Activated naive CD4-positive, alpha-beta T cell treated with Interleukin-2 at 50 U/mL for 16 hours (primary cell): ENCODE measurements at places on chromosomes 5 and 9.

DNA sequence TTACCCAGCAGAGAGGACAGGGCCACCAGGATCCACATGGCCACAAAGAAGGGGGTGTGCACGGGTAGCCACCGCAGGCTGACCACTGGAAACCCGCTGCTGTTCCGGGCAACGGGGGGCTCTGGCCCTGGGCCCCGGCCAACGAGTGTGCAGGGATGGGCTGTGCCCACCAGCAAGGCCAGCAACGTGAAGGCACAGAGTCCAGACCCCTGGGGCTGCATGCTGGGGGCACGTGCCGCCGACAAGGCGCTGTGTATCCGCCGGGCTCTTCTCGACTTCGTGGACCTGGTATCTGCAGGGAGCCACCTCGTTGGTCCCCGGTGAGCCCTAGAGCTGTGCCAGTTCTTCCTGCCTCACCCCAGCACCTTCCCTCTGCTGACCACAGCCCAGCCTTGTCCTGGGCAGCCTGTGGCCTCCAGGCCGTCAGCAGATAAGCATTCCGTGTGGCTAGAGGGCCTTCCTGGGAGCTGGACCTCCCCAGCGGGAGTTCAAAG, 42.2 kb upstream of the CEP72 start:
- DNase-seq = no peak

GRCh38 chr9:118967901-118968300, 401.3 kb downstream of the BRINP1 start:
- no peak for DNase-seq

GRCh38 chr5:14298126-14298847, 155.1 kb downstream of the TRIO start:
- DNase-seq = no peak

GRCh38 chr5:156685481-156685880, 164.6 kb upstream of the PPP1R2B start:
- no peak for DNase-seq

- DNase-seq = no peak
Measured at GRCh38 chr5:2750026-2750757, 1.3 kb downstream of the IRX2 start.

DNA sequence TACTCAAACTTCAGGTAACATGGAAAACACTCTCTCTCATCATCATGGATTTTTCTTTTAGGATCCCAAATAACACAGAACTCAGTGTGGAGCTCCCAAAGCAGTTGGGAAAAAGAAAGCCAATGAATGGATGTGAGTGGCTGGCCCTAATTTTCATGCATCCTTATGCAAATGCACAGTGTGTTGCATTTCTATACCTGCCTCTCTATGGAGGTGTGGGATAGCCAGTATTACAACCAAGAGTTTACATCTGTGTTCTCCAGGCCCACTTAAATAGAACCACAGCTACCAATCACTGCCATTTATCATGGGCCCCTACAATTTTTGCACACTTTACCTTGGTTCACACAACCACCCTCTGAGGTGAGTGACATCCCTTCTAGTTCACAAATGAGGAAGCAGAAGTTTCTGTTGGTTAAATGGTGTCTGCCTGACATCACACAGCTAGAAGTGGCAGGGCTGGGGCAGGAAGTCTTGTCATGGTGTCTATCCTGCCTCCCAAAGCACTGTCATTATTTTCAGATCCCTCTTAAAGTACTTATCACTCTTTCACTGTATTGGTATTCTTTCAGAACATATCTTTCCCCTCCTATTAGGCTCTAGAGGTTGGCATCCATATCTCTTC, 17.3 kb downstream of the MAMDC2 start:
- DNase-seq = no peak

DNA sequence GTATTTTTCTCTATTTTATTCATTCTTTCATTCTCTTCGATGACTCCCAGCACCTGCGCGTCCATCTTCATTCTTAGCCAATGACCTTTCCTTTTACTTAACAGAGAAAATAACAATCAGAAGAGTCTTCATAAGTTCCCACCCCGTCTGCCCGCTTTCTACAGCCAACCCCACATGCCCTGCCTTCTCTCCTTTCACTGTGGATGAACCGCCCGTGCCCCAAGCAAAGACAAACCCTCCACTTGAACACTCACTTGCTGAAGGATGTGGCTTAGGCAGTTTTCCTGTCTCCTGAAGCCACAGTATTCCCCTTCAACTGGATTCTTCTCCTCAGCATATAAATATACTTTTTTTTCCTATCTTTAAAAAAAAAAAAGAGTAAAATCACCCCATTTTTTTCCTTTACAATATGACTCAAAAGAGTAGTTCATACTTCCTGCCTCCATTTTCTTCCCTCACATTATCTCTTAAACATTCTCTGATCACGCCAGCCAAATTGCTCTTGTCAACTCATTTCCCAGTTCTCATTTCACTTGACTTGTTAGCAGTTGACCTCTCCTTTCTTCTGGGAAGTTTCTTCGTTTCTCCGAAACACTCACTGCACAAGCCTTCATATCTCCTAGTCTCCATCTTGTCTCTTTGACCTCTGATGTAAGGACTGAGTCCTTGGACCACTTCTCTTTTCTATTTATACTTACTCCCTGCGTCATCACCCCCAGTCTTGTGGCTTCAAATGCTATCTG, 11.1 kb downstream of the NIPSNAP3B start:
- DNase-seq = no peak

DNA sequence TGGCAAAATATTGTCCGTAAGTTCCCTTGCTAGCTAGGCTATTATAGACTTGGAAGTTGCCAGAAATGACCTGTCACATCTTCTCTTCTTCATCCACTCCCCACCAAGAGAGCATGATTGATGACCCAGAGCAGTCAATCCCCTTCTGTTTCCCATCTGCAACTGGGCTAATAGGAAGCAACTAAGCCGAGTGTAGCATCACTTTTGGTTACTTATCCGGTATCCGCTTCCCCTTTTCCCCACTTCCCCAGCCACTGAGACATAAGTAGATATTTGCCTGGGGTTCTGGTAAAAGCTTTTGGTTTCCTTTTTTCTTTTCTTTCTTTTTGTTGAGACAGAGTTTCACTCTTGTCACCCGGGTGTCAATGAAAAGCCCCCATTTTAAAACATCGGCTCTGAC, 29.4 kb upstream of the LIFR start:
- no peak for DNase-seq

DNA sequence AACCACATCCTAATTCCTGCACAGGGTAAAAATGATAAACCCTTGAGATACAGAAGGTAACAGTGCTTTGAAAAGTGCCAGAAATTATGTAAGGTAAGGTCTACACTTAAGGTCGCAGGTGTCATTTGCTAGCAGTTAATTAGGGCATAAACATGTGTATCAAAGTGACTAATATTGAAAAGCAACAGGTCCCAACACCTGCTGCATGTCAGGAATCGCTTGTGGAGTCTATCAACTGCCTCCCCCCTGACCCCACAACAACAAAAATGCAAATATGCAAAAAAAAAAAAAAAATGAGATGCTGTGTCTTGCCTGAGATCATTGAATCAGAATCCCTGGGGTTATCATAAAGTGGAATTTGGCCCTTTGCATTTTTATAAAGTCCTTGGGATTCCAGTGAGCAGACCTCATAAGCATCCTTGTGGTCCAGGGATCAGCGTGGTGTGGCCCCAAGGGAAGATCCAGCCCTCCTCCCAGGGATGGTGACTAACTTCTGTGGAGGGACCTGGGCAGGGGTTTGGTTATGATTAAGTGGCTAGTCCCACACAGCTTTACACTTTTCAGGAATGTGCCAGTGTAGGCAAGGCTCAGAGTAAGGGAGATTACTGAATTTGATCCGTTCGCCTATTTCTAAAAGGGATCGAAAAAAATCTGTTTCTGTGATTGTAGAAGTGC, 92.5 kb upstream of the TNFSF8 start:
- no peak for DNase-seq

- DNase-seq = no peak
Measured at GRCh38 chr9:80378669-80379293, 807.0 kb downstream of the TLE4 start.

- DNase-seq = no peak
Measured at GRCh38 chr5:2534970-2535369, 216.5 kb downstream of the IRX2 start.

DNA sequence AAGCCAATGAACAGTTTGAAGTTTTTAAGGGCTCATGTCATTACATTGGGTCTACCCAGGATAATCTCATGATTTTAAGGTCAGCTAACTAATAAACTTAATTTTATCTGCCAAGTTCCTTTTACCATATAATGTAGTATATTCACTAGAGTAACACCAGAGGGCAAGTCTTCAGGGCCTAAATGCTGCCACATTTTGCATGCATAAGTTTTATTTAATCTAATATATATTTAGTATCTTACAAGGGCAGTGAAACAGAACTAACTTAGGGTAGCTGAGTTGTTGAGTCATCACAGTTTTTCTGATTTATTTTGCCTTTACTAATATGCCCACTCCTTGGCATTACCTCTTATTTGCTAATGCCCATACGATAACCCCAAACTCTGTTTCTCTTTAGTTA, 8.1 kb upstream of the APC start:
- DNase-seq = no peak

DNA sequence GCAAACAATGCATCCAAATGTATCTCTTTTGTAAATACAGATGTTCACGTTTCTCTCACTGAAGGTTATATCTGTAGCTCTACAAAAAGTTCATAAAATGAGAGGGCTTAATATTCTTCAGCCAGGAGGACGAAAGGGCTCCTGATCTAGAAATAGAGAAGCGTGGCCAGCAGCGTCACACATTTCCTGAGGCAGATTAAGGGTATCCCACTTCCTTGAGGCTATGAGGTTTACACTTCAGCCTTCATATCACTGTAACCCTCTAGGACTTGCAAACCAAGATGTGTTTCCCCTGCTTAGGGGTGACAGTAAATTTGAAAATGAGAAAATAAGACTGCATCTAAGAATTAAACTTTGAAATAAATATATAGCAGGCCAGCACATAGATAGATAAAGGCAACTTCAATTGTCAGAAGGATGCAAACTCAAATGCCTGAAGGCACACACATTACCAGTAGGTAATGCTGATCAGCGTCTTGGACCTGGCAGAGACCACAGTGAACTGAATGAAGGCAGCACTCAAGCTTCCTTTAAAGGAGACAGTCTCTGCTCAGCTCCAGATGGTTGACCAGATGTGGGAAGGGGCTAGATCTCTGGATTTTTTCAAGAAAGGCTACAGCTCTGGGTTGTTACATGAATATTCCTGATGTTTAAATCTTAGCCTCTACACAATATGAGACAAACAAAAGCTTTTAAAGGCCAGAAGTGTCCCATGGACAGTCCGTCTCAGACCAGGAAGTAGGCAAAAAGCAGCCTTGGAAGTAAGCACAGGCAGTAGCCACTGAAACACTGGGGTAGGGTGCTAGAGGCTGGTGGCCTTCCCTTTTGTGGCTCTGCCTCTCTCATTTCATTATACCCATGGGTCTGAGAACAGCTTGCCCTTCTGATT, 197.7 kb downstream of the MCTP1 start:
- no peak for DNase-seq

- DNase-seq = no peak
Measured at GRCh38 chr9:24602693-24603352, 57.1 kb upstream of the IZUMO3 start.

GRCh38 chr9:94655739-94656138, 16.4 kb upstream of the FBP1 start:
- DNase-seq = no peak

DNA sequence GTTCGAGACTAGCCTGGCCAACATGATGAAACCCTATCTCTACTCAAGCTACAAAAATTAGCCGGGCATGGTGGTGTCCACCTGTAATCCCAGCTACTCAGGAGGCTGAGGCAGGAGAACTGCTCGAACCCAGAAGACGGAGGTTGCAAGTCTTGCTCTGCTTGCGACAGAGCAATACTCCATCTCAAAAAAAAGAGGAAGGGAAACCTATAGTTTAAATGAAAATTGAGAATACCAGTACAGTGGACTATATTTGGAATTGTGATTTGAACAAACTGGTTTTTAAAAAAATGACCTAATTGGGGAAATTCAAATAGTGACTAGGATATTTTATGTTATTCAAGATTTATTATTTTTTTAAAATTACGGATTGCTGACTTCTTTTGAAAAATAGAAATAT, 33.2 kb downstream of the DIAPH1 start:
- no peak for DNase-seq

GRCh38 chr5:1536871-1537602, 13.3 kb upstream of the LPCAT1 start:
- no peak for DNase-seq

DNA sequence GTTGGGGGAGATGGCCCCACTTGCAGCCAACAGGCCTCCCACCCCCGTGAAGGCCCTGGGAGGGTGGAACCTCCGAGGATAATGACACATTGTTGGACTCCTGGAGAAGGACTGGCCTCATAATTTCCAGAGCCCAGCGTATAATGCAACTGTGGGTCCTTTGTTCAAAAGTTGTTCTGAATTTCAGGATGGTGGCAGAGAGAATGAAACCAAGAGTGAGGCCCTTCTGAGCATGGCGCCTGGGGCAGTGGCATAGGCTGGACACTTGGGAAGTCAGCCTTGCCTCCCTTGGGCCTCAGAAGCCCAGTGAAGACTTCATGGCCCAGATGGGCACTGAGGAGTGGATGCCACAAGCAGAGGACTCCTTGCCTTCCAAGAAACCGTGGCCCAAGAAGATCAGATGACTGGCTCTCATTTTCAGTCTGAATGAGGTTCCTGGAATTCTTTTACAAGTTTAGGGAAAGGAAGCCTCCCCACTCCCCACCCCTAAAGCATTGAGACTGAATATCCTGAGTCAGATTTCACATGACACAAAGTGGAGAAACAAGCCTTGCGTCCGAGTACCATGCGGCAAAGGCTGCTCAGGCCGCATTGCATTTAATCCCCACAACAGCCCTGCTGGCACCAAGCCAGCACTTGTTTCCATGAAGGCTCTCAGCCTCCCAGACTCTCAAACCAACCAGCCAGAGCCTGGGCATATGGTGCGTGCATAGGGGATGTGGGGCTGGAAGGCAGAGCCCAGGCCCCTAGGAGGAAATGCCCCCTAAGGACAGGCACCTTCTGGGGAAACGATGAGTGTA, 96.7 kb upstream of the SMIM23 start:
- no peak for DNase-seq

DNA sequence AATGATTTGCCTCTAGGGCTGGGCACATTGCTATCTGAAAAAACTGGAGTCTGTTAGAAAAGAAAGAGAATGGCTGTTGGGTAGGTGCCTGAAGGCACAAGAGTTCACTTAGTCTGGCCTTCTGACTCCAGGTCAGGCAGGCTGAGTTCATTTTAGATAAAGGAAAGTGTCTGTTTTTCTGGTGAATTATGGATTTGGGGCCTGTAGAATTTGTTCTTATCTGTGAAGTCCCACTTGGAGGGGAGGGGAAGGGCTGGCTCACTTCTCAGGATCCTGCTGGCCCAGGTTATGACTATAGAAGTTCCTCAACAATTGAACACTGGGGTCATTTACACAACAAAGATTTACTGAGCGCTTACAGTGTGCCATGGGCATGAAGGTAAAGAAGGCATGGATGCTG, 11.5 kb upstream of the SEPTIN8 start:
- no peak for DNase-seq

- DNase-seq = peak; percentile 74
Measured at GRCh38 chr9:114930056-114930812, at the start of gene TNFSF8. TSS of gene TNFSF8 (minus strand) at chr9:114930591. CDS start at chr9:114930303, 288 bp downstream.

- no peak for DNase-seq
Measured at GRCh38 chr5:61184708-61185107, 22.4 kb upstream of the SMIM15 start.

- no peak for DNase-seq
Measured at GRCh38 chr5:169294621-169295020, 6.3 kb downstream of the SLIT3 start.
